ENCODE measurements at places on chromosomes 2 and 18.

DNA sequence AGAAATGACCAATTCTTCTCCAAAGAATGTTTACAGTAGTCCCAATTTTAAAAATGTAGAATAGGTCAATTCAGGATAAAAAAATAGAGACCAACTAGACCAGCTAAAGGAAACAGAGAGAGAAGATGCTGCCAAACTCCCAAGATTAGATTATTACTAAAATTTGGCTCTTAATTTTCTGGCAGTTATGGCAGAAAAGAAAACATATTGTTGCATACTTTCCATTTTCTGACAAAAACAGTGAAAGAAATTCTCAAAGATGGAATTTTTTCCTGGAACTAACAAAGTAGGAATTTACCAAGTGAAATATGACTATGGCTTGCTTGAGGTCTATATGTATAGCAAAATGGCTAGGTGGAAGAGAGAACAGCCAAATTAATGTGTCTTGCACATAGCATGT is 138.3 kb upstream of the STK17B start:
- DNase-seq = no peak

DNA sequence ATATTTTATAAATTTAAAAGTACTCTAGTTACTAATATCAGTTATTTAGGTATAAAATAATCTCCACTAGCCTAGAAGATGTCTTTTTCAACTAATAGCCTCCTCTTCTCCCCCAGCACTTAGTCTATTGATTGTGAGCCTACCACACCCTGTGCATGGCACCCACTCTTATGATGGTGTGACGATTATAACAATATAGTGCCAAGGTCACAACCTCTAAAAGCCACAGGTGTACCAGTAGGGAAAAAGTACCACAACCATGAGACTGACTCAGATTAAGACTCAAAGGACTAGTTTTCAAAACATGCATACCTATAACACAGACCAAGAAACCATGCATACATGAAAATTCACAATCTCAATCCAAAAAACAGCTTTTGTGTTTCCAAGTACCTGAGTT is 27.6 kb downstream of the THADA start:
- DNase-seq = no peak

- no peak for DNase-seq
Measured at GRCh38 chr2:171206422-171207115, 45.9 kb upstream of the TLK1 start.

DNA sequence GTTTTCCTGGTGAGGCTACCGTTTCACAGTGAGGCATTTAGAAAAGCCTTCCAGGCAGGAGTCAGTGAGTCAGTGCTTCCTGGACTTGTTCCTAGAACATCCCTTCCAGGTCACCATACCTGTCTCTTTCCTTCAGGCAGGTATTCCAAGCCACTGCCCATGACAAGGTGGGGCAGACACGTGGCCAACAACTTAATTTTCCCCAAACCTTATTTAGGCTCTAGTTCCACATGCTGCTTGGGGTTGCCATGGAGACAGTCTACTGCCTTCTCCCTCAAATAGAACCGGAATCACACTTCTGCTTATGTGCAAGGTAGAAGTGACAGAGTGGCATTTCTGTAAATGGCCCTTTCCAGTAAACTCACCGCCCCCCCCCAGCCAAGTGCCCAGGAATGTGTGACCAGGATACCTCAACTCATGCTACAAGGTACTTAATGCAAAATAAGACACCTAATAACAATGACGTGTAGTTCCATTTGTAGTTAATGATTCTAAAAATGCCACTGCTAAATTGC is 258.3 kb downstream of the PRKCE start:
- no peak for DNase-seq

DNA sequence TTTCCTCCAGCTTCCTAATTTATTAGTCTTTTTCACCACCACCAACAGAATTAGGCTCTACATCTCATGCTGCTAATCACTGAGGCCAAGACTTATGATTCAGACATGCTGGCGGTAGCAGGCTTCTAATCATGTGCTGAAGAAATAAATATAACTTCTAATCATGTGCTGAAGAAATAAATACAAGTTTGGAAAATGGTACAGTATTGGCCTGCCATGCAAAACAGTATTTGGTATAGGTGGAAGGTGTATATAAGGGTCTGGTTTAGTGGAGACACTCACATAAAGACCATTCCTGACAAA is 240.7 kb downstream of the TGIF1 start:
- no peak for DNase-seq

DNA sequence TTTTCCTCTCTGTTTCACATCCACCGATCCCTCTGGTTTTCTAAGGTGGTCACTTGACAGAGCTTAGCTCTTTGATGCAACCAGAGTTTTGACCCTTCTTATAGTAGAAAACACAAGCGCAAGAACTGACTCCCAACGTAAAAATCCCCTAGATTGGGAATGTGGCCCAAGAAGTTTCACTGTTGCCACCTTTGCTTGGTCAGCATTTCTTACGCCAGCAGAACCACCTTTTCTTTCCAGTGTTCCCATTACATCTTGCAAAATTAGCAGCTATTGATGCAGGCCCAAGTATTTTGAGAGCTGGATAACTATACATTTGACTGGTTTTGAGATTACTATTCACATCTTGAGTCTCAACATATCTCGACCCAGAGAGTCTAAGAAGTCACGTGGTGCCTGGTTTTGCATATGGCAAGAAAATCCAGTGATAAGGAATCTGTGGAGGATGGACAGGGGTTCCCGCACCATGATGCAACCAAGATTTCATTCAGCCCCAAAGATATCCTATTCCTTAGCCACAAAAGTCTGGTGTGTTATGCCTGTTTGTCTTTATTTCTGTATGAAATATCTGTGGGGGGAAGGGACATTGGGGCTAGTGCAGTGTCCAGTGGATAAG is 37.9 kb downstream of the FBLN7 start:
- no peak for DNase-seq

- no peak for DNase-seq
Measured at GRCh38 chr18:63454497-63454896, 22.3 kb upstream of the SERPINB5 start.

- no peak for DNase-seq
Measured at GRCh38 chr2:193907561-193907960, 1712.8 kb upstream of the TMEFF2 start.

DNA sequence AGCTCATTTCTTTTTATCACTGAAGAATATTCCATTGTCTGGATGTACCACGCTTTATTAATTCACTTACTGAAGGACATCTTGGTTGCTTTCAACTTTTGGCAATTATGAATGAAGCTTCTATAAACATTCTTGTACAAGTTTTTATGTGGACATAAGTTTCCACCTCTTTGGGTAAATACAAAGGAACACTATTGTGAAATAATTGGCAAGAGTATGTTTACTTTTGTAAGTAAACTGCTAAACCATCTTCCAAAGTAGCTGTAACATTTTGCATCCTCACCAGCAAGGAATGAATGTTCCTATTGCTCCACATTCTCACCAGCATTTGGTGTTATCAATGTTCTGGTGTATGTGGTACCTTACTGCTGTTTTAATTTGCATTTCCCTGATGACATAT is 15.8 kb upstream of the VWC2L start:
- DNase-seq = no peak

GRCh38 chr2:134181219-134181618 is 72.7 kb upstream of the MGAT5 start:
- peak; percentile 51 for DNase-seq

DNA sequence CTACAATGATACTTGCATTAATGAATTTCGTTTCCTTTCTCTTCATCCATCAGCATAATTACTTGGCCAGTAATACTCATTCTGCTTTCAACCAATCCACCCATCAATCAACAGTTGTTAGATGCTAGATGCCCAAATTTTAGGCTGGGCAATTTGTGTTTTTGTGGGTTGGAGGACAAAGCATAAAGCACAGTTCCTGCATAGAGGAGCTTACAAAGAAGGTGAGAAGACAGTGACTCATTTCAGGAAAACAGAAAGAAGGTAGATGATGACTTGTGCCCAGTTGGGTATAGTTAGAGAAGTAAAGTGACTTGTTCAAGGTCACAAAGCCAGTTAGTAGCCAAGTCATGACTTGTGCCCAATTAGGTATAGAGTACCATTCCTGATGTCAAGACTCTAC is 1186.8 kb upstream of the CELF4 start:
- no peak for DNase-seq

- no peak for DNase-seq
Measured at GRCh38 chr2:19120941-19121750, 237.3 kb downstream of the OSR1 start.

Data from activated effector memory CD4-positive, alpha-beta T cell treated with Interleukin-2 at 50 U/mL for 16 hours (primary cell).